Stimulated activated CD4-positive, alpha-beta T cell treated with anti-CD3 and anti-CD28 coated beads, Interleukin-1b, Interleukin-23, amount 100 ng/mL, for 1 hour (primary cell): ENCODE measurements at places on chromosomes 4 and X.
A peak's percentile ranks its signal among the peaks of the same experiment; 100 is the strongest.

DNA sequence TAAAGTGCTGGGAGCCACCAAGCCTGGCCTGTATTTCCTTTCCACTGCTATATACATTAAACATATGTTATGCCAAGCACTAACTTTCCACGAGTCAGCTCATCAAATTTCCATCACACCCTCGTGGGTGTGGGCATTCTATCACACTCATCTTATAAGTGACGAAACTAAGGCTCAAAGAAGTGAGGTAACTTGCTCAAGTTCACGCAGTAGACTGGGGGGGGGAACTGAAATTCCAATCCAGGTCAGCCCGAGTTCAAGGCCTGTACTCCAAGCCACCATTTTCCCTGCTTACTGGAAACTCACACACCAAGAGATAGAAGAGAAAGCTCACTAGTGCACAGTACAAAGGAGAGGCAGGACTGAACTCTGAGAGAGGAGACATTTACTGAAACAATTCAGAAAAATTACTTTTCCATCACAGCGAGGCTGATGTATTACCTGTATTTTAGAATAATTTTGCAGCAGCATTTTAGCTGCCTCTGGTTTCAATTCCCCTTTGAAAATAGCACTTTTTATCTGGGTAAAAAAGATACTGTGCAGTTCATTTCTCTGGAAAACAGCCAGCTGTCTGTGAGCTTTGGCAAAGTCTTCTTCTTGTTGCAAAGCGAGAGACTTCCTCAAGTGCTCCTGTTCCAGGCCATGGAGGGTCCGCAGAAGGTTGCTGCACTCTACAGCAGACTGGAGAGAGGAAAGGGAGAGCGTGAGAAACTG lies 76.8 kb downstream of the EVC2 start:
- no peak for DNase-seq

DNA sequence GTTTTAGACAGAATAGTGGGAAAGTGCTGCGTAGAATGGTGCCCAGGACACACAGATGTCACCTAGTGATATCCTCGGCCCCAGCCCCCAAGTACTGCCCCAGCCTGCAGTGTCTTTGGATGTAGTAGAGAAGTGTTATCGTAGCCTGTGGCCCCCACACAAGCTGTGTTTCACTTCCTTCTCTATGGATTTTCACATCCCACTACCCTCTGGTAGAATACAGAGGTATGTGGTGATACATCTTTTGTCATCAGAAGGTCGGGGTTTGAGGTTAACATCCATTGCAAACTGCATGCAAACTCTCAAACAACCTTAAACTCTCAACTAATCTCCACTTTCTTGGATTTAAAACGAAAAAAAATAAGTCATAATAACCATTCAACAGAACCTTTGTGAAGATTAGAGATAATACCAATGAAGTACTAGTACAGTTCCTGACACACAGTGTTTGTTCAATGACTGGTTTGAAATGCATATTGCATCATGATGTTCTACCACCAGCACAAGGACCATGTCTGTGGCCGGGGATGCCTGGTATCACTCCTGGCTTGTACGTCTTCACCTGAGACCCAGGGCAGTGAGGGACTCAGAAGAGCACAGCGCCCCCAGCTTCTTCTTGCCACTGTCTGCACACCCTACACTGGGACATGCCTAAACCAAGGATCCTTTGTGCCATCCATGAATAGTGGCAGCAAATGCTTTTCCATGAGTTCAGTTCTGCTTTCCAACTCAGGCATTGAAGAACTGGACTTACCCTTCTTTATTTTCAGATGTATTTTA lies 267.3 kb downstream of the DCTD start:
- DNase-seq = no peak

- no peak for DNase-seq
Observed at GRCh38 chrX:140040386-140040785, 75.1 kb upstream of the CXorf66 start.

DNA sequence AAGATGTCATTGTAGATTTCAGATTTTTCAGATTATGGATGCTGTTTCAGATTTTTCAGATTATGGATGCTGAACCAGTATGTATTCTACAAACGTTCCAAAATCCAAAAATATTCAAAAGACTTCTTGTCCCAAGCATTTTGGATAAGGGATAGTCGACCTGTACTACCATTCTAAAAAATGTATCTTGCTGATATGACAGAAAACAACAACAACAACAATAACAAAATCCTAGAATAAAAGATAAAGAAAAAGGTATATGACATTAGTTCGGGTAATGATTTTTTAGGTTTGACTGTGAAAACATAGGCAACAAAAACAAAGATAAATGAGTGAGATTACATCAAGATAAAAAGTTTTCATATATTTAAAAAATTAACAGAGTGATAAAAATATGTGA lies 122.1 kb downstream of the GABRA2 start:
- no peak for DNase-seq

GRCh38 chr4:95158045-95158444 lies 390.7 kb downstream of the UNC5C start:
- no peak for DNase-seq

DNA sequence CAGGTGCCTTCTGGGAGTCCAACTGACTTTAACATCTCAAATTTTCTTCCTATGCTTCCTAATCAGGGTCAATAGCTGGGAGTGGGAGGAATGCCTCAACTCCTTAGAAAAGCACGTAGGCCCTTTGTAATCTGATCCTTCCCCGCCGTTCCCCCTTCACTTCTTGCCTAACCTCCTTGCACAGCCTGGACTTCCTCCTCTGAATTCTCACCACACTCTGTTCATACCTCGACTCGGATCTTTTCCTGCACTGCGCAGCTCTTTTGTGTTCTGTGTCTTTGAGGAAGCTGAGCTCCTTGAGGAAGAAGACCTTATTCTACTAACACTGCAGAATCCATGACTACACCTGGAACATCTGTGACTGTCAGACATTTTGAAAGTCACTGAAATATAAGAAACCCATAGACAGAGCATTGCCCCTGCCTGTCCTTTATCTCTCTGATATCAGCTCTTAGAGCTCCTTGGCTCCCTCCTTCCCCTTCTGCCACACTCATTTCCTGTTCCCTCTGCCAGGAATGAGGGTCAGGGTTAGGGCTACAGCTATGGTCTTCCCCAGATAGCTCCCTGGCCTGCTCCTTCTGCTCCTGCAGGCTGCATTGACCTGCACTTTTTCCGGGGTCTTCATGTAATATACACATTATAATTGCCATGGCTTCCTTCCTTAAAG lies 140.2 kb upstream of the LDB2 start:
- DNase-seq = no peak

DNA sequence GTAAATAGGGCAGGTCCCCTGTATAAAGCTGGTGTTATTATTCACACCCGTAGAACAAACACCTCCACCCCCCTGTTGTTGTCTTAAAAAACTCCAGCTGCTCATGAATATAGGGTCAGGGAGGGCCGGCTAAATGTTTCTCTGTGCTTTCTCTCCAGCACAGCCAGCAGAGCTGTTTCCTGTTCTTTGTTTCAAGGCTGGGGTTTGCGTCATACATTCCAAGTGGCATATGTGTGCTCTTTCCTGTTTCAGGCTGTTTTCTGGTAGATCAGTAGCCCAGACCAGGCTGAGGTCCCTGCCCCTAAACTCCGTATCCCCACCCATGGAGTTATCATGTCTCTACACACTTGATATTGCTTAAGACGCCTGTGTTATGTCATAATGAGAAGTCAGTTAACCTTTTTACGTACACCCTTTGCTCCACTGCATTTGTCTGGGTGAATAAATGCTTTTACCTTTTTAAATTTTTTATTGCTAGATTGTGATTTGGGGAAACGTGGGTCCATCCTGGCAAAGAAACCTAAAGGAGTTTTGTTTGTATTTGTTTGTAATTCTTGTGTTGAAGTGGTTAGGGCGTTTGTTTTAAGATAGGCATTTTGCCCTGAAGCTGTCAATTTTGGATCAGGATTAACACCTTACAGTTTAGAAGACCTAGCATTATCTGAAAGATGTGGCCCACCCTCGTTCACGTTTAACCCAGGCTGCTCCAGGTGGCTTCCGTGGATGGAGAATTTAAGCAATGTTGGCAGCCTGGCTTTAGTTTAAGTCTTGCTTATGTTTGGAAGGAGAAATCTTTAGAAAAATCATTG lies 3.3 kb downstream of the KLF3 start:
- DNase-seq = no peak

DNA sequence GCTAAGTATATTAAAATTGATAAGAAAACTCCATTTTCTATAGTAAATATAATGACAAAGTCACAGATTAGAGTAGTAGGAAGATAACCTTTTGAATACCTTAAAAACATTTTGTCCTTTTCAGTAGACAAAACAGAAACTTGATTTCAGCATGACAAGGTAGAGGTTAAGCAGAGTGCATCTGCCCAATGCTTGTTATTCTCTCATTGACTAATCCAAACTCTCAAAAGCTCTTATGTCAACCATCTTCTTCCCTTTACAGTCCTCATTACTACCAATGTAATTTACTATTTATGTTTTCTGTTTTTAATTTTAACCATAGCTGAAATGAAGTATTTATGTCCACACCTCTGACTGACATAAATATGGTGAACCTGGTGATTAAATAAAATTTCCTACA lies 11.1 kb downstream of the NIPAL1 start:
- no peak for DNase-seq

DNA sequence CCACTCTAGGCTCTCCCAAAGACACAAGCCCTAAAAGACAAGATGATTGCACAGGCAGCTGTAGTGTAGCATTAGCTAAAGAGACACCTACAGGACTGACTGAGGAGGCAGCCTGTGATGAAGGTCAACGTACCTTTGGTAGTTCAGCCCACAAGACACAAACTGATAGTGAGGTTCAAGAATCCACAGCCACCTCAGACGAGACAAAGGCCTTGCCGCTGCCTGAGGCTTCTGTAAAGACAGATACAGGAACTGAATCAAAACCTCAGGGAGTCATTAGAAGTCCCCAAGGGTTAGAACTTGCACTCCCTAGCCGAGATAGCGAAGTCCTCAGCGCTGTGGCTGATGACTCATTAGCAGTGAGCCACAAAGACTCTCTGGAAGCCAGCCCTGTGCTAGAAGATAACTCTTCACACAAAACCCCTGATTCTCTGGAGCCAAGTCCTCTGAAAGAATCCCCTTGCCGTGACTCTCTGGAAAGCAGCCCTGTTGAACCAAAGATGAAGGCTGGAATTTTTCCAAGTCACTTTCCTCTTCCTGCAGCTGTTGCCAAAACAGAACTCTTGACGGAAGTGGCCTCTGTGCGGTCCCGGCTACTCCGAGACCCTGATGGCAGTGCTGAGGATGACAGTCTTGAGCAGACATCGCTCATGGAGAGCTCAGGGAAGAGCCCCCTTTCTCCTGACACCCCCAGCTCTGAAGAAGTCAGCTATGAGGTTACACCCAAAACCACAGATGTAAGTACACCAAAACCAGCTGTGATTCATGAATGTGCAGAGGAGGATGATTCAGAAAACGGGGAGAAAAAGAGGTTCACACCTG lies 306.3 kb downstream of the ANK2 start:
- DNase-seq = peak; percentile 10

DNA sequence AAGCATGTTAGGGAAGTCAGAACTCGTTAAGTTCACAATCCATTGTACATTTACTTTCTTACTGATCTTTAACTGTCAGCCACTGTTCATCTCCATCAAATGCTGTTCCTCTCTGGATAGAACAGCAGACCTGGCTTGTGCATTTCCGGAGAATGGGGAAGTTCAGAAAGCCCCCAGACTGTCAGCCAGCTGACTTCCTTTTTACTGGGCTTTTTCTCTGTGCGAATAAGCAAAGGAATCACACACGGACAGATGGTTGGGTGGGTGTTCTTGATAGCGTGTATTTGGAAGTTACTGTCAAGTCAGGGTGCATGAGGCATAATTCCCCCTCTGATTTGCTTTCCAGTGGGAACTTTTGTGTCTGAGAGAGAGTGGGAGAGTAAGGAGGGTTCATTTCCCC lies 56.8 kb downstream of the TSPAN7 start:
- DNase-seq = no peak

- no peak for DNase-seq
Observed at GRCh38 chr4:113958766-113959538, 20.5 kb downstream of the ARSJ start.

DNA sequence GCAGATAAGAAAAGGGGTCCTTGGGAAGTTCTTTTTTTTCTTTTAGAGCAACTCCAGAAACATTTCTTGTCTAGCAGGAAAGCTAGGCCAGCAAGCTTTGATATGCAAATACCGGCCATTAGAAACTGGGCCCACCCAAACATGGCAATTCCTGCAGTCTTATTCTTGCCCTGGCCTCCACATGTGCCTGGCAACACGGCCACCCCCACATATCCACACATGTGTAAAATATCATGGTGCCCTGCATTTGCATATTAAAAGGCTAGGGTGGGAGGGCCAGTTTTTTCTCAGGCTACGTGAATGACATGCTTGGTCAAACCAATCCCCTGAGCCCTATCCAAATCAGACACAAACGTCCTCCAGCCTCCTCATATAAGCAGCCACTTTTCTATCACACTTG lies 171.7 kb upstream of the ZCCHC13 start:
- DNase-seq = no peak

GRCh38 chr4:100508691-100509090 lies 9.1 kb downstream of the EMCN start:
- DNase-seq = no peak

GRCh38 chrX:70979136-70979762 lies 48.4 kb upstream of the SLC7A3 start:
- DNase-seq = no peak

- DNase-seq = no peak
Observed at GRCh38 chr4:99403380-99404184, 31.6 kb downstream of the ADH7 start.

DNA sequence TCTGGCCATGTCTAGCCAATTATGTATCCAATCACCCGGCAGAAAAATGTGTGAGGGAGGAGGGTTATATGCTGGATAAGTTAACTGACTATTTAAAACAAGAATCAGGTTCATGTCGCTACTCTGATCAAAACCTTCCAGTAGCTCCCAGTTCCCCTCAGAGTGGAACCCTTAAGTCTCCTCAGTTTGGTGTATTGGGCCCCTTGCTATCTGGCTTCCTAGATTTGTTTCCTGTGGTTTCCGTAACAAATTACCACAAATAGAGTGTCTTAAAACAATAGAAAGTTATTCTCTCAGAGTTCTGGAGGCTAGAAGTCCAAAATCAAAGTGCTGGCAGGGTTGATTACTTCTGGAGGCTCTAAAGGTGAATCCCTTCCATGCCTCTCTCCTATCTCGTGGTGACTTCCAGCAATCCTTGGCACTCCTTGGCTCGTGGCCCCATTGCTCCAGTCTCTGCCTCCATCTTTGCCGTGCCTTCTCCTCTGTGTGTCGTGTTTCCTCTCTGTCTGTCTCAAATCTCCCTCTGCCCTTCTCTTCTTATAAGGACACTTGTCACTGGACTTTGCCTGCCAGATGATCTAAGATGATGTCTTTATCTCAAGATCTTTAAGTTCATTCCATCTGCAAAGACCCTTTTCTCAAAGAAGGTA lies 10.5 kb upstream of the ENPP6 start:
- no peak for DNase-seq

DNA sequence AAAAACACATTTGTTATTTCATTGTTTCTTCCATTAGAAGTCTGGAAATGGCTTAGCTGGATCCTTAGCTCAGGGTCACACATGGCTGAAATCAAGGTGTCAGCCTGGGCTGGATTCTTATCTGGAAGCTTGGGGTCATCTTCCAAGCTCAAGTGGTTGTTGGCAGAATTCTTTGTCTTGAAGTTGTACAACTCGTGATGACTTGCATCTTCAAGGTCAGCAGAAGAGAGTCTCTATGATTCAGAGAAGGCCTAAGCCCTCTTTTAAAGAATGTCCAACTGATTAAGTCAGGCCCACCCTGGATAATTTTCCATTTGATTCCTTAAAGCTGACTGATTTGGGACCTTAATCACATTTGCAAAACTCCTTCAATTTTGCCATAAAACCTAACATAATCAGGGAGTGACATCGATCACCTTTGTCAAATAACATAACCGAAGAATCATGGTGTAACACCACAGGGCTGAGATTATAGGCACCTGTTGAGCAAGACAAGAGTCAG lies 22.1 kb downstream of the TMSB4X start:
- DNase-seq = no peak
